ENCODE measurements at places on chromosomes 7 and 10.

DNA sequence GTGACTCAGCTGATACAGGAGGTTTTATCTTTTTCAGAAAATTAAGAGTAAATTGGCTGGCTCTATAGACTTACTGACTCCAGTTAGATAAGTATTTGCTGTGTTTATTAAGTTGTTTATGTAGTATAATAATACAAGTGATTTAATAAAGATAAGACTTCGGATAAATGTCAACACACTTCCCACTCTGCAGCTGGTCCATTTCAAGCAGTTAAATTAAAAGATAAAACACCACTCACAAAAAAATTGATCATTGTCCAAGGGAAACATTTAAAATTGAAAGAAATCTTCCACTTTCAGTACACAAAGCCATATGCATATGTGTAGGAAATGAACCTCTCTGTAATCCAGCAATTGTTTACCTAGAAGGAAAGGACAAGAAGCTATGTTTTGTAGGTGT is 106.1 kb upstream of the SP8 start:
- DNase-seq, result no peak

DNA sequence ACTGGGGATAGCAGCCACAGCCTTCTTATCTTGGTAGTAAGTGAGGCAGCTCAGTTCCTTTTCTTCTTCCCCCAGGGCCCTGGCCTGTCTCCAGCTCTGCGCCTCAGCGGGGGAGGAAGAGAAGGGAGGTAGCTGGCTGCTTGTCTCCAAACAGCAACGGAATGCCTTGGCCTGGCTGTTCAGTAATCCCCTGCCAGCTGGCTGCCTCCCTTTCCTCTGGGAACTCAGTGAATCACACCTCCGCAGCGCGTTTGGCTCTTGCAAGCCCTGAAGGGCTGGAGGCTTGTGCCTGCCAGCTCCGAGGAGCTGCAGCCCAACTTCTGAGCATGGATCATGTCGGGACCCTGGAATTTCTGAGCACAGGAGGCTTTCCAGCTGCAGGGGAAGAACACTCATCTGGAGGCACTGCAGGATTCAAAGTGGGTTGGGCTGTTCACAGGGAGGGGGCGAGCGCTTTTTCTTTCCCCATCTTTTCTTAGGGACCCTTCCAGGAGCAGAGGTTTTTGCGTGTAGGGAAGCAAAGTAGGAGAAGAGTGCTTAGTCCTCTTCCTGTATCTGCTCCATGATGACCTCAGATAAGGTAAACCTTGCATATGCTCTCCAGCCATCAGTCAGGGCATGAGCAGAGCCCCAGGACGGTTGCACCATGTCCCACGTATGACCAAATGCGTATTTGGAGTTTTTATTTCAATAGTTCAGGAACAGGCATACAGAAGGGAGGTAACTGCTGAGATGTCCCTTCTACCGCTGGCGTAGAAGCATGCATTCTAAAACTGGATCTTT is 253.2 kb upstream of the INHBA start:
- no peak for DNase-seq

DNA sequence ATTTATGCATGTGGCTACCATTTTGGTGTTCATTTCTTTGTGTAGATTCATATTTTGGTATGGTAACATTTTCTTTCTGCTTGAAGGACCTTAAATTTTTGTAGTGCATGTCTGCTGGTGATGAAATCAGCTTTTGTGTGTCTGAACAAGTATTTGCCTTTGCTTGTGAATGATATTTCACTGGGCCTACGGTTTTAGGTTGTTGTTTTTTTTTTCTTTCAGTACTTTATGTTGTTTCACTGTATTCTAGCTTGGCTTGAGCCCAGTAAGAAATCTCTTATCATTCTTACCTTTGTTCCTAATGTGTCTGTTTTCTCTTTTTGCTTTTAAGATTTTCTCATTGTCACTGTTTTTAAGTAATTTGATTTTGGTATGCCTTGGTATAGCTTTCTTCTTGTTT is 31.9 kb downstream of the SAMD8 start:
- no peak for DNase-seq

- DNase-seq, result no peak
These were observed 34.7 kb downstream of the ICA1 start for GRCh38 chr7:8227261-8227660.

DNA sequence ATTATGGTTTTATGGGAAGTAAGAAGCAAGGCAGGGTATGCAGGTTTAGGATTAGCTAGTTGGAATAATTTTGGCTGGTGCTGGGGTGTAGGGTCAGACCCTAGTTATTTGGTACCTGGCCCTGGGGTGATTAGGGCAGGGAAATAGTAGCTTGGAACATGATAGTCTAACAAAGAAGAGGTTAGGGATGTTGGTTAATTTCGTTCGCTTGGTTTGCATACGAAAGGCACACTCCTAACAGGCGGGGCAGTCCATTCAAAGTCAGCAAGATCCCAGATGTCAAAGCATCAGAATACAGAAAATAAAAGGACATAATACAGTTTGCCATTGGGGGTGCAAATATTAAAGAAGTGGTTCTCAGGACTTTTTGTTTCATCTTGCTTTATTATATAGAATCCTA is 55.7 kb upstream of the ITPRID1 start:
- no peak for DNase-seq

- DNase-seq, result no peak
These were observed 61.5 kb downstream of the GNA12 start for GRCh38 chr7:2782565-2782964.

GRCh38 chr7:71535616-71536015 is 403.7 kb downstream of the GALNT17 start:
- DNase-seq, result no peak

DNA sequence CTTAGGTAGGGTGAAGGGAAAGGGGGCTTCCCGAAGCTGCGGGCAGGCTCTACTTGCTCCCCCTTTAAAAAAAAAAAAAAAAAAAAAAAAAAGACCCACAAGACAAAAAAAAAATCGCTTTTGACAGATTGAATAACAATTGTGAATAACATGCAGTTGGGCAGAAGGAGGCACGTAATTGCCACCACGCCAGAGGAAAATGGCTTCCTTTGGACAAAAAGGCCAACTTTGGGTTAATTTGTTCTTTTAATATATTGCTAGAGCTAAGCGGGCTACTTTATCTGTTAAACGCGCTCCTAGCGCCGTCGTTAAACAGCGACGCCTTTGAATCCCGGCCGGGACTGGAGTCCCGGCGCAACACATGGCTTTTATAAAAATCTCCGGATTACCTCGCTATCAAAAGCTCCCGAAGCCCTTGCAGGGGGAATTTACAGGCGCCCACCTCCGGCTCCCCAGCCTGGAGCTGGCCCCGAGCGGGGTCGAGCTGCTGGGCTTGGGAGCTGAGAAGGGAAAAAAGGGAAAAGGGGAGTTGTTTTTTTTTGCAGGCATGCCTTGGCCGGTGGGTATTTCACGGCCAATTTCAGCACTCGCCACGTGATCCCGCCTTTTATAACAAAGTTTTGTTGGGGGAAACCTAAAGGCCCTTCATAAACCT is 1.2 kb downstream of the HOXA11 start:
- no peak for DNase-seq

- no peak for DNase-seq
These were observed at the start of gene PRSS1 for GRCh38 chr7:142749218-142749993. PRSS1 (plus strand) TSS chr7:142749472; CDS start chr7:142749485, 13 bp downstream.

GRCh38 chr10:90579602-90580242 is 278.1 kb downstream of the HTR7 start:
- no peak for DNase-seq

DNA sequence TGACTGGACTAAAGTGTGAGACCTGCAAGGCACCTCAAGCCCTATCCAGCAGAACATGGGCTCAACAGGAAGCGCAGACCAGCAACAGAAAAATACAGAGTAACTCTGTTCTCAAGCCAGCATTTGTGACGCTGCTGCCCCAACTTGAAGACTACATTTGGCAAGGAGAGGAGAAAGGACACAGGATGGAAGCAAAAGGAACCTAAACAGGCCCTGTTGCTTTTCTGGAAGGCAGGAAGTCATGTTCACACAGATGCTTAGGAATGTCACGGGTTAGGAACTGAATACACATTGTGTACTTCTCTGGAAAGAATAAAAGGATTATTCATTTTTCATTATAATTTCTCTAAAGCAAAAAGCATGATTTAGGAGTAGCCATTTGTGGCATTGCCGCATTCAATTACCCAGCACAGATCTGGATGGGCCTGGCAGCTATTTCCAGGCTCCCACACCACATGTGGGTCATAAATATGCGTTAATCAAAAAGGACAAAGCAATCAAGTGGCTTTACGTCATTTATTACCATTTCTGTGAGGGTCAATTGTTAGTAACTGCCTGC is 19.8 kb upstream of the TOMM7 start:
- no peak for DNase-seq

DNA sequence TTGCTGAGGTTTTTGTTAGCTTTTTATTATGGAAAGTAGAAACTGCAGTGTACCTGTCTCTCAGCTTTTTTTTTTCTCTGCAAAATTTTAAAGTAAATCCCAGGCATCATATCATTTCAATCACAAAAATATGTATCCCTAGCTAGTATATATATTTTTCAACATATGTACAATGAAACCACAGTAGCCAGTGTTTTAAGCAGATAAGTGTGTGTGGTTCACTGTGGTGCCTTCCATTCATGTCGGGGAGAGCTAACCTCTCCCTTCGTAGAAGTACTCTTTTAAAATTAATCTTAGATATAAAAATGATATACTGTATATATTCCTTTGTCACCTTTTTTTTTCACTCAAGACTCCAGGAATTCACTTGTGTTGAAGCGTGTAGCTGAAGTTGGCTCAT is 22.7 kb downstream of the CUL1 start:
- DNase-seq, result no peak

- DNase-seq, result no peak
These were observed 85.3 kb downstream of the HECTD2 start for GRCh38 chr10:91495402-91495801.

GRCh38 chr10:130998642-130999041 is 312.9 kb downstream of the TCERG1L start:
- DNase-seq, result no peak

- DNase-seq, result no peak
These were observed 342.8 kb downstream of the DNAJB6 start for GRCh38 chr7:157679607-157680006.

Data from CD4-positive, alpha-beta T cell treated with Interleukin-1 beta for 1 hour (primary cell).